Activated naive CD8-positive, alpha-beta T cell treated with anti-CD3 and anti-CD28 coated beads, Interleukin-2, amount 10 ng/mL, durations not matched to agents 7 days and 5 days (primary cell): ENCODE measurements at places on chromosomes 7 and 10. TPM values are rescaled to one million over a fixed set of nuclear protein-coding genes. Genes with fewer than 3 reads are reported as not detected.

DNA sequence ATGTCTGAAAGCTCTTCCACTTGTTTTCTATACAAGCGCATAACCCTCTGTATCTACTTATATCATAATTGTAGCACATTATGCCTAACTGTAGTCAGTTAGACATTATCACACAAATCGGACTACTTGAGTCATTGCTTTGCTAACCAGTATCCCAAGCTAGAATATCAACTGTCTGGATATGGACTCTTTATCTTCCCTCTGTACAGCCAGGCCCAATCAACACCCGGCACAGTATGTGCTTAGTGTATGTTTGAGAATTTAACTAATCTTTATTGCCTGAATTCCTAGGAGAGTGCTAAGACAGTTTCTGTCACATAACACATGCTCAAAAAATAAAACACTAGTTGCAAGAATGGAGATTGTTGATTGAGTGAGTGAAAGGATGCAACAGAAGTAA is 211.2 kb downstream of the ARL4A start:
- no peaks in the 10 kb centered on the region for H3K27me3 ChIP-seq
- no peak overlapping the region for H3K4me3 ChIP-seq
- H3K27ac ChIP-seq, result no peak overlapping the region
- DNase-seq, result no peak
- no peaks in the 10 kb centered on the region for H3K4me1 ChIP-seq
- no peaks in the 10 kb centered on the region for H3K36me3 ChIP-seq

NCF1 gene
- total RNA-seq, result 4.4 TPM

DLX5 gene
- total RNA-seq, result not detected

- no peak within 1 kb of the TSS for H3K27ac ChIP-seq
- peaks cover 83% of the 10 kb centered on the region for H3K27me3 ChIP-seq
- no peaks in the 10 kb centered on the region for H3K36me3 ChIP-seq
- peak within 1 kb of the TSS; percentile 65 for H3K4me3 ChIP-seq
These were observed at the start of gene HHEX for GRCh38 chr10:92689663-92690210. HHEX (plus strand) TSS chr10:92689955; CDS start chr10:92689987, 32 bp downstream.

GRCh38 chr10:71779641-71780040 is 6.3 kb upstream of the VSIR start:
- no peak for DNase-seq
- H3K36me3 ChIP-seq, result no peaks in the 10 kb centered on the region
- peaks cover 53% of the 10 kb centered on the region for H3K4me1 ChIP-seq
- peak overlapping the region; percentile 15 for H3K4me3 ChIP-seq

DNA sequence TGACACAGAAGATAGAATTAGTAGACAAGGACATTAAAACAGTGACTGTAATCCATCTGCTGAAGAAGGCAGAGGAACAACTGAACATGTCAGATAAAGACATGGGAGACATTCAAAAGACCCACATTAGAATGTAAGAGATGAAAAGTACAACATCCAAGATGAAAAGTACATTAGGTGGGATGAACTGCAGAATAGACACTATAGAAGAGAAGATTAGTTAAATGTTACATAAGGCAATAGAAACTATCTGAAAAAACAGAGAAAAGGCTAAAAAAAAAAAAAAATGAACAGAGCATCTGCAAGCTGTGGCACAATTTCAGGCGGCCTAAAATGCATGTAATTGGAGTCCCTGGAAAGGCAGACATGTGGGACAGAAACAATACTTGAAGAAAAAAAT is 21.6 kb downstream of the NUB1 start:
- no peak for DNase-seq
- H3K27ac ChIP-seq, result no peak overlapping the region
- H3K4me3 ChIP-seq, result no peak overlapping the region
- no peaks in the 10 kb centered on the region for H3K27me3 ChIP-seq
- peaks cover 13% of the 10 kb centered on the region for H3K4me1 ChIP-seq
- H3K36me3 ChIP-seq, result peaks cover 38% of the 10 kb centered on the region

SLC13A1 gene
- total RNA-seq, result not detected

- no peak overlapping the region for H3K27ac ChIP-seq
- no peaks in the 10 kb centered on the region for H3K27me3 ChIP-seq
- no peaks in the 10 kb centered on the region for H3K36me3 ChIP-seq
These were observed 99.1 kb downstream of the C7orf25 start for GRCh38 chr7:42812779-42813178.
